ENCODE measurements at places on chromosomes 3 and 15.
A peak's percentile ranks its signal among the peaks of the same experiment; 100 is the strongest.

- no peak for DNase-seq
These were observed 244.1 kb upstream of the ZNF385D start for GRCh38 chr3:21995079-21995607.

DNA sequence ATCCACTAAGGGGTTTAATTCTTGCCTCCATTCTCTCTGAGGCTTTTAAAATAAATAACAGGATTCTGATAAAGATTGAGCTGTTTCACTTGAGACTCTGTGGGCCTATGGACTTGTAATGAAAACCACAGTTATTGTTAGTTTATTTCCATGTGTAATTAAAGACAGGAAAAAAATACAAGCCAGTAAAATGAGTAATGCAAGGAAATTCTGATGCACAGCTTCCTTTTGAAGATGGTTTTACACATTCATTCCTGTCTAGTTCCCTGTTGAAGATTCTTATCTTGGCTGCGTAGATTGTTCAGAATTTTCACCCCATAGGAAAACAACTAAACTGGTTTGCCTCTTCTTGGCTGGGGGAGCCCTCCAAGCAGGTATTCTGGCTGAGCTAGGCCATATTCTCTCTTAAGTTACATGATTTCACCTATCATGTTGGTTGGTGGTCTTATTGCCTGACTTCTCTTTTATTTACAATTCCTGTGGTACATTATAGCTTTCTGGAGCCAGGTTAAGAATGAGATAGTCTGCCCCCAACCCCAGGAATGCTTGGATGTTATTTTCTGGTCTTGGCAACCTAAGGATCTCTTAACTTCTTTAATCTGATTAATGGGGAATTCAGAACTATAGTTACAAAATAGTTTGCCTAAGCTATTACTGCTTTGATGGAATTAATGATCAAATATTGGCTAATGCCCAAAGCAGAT, 67.6 kb downstream of the MITF start:
- DNase-seq: no peak

GRCh38 chr3:104437131-104437750, 929.5 kb upstream of the ALCAM start:
- DNase-seq: no peak

DNA sequence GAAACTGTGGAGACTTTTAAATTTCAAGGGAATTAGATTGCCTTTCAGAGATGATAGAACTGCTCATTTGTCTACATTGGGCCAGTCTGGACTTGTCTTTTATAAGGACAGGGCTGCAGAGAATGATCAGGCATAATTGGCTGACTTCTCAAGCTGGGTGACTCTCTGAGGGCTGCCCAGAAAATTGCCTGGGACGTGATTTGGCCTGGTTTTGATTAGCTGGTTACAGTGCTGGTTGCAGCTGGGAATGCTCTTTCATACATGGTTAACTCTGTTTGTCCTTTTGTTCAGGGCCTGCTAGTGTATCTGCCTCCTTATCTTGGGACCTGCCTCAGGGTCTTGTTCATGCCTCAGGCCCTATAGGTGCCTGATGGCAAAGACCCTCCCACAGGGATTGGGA, 245.6 kb downstream of the CLSTN2 start:
- DNase-seq: no peak

GRCh38 chr3:159818997-159819500, 169.6 kb upstream of the IL12A start:
- no peak for DNase-seq

- no peak for DNase-seq
These were observed 87.9 kb downstream of the DNAJB8 start for GRCh38 chr3:128378631-128379347.

- DNase-seq: no peak
These were observed 201.5 kb downstream of the UACA start for GRCh38 chr15:70561885-70562284.

GRCh38 chr3:150253622-150254021, 154.5 kb upstream of the TSC22D2 start:
- DNase-seq: peak; percentile 68

DNA sequence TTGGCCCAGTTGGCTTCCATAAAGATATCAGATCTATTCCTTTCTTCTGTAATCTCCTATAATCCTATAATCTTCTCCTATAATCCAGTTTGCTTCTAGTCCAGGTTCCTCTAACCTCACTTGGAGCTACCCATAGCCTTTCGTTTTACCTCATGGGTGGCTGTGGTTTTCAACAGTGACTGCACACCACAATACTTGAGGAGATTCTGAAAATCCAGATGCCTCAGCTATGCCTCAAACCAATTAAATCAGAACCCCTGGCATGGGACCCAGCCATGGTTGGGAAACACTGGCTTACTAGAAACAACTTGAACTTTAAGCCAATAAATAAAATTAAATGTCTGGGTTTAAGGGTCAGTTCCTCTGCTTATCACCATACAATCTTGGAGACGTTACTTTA, 86.1 kb upstream of the NTRK3 start:
- DNase-seq: no peak

GRCh38 chr3:124602980-124603627, 127.1 kb upstream of the UMPS start:
- no peak for DNase-seq

DNA sequence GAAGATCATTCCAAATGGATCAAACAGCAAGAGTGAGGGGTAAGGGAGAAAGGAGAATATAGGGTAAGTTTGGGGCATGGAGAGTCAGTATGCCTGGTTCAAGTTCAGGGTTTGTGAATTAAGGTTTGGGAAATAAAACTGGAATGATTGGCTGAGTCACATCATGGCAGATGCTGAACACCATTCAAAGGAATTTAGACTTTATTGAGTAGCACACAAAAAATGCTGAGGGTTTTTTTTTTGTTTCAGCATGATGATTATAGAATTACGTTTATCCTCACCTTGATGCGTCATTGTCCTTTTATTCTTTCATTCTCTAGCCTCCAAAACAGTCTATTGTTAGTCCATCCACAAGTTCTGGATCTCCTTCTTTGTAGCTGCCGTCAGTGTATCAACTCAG, 220.0 kb upstream of the UMPS start:
- no peak for DNase-seq

DNA sequence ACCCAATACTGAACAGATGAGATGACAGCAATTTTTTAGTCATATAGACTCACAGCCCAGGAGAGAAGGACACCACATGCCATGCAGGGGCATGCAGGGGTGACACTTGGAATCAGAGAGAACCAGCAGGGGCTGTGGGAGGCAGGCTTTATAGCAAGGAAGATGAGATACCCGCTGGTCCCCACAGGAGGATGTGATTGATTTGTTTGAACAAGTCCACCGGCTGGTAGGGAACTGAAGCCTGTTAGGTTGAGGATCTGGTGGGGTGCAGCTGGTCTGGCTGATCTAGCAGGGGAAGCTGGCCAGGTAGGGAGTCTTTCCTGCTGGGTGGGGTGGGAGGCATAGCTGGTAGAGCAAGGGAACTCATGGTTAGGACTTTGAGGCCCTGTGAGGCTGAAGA, 18.0 kb upstream of the ACAN start:
- DNase-seq: no peak

DNA sequence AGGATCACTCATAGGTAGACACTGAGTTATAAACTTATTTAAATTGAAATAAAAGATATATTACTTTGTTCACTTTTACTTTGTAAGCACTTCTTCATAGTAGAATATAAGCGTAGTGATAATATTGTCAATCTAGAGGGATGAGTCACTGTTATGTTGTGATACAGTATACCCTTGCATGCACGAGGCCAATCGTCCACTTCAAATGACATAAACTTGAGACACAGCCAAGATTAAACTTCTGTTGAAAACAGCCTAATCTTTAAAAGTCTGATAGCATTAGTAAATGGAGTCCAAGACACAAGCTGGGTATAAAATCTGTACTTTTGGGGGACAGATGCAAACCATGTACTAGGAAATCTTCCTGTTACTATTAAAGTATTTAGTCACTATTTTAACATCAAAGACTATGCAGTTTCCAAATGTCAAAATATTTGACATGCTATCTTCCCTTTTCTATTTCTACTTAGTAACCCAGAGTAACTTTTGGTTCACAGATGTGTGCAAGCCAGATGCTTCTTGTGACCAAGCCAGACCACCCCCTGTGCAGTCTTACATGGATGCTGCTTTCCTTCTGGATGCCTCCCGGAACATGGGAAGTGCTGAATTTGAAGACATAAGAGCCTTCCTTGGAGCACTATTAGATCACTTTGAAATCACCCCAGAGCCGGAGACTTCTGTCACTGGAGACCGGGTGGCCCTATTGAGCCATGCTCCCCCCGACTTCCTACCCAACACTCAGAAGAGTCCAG, 85.3 kb downstream of the PIK3R4 start:
- DNase-seq: no peak

DNA sequence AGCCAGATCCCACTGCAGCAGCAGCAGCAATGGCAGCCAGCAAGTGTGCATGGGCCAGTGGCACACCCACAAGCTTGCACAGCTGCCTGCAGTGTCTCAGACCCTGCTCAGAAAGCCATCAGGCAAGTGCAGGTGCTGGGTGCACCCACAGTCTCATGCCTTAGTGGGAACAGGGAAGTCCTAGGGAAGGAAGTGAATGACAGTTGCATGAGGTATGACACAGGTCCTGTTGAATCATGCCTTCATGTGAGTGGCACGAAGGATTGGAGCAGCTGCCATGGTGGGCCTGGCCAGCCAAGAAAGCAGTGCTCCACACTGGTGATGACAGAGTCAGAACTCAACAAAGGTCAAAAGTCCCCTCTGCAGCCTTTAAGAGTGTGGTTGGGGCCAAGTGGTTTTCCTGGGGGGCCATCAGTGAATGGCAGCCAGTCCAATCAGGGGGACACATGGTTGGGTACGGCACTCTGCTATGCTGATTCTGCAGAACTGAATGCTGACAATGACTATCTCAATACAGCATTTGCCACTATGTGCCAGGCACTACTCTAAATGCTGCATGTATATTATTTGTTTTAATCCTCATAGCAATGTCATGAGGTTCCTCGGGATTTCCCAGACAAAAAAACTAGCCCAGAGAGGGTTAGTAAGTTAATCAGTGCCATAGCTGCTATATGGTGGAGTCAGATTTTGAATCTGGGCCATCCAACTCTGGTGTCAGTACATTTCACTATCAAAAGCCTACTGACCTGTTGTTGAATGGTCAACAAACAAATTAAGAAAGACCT, 94.3 kb downstream of the AQP9 start:
- DNase-seq: no peak

DNA sequence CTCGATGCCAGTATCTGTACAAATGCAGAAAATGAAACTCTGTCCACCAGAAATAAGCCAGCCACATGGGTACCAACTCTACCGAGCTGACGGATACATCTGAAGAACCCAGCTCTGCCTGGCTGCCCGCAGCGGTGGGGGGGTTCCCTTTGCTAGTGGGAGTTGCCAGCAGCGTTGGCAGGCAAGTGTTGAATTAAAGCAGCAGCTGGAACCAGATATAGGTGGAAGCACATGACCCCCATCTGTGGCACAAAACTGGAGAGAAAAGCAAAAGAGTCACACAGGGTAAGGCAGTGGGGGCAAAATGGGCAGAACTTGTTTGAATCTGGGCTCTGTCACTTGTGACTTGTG, 17.9 kb downstream of the CRYGS start:
- DNase-seq: no peak

DNA sequence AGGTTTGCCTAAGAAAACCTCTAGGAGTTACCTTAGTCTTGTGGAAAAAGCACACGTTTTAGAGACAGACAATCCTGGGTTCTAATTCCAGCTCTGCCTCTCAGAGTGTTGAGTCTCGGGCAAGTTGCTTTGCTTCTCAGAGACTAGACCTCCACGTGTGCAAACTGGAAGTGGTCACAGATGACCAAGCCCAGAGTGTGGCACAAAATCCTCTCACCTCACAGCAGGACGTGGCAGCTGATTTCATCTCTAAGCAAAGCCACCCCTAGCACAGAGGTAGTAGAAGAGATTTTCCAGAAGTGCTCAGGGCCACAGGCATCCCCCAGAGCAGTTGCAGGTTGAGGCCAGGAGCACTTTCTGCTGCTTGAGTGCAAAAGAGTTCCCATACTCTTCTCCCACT, 79.2 kb downstream of the CD47 start:
- DNase-seq: no peak

- DNase-seq: no peak
These were observed 17.3 kb downstream of the FGD5 start for GRCh38 chr3:14836049-14836468.

DNA sequence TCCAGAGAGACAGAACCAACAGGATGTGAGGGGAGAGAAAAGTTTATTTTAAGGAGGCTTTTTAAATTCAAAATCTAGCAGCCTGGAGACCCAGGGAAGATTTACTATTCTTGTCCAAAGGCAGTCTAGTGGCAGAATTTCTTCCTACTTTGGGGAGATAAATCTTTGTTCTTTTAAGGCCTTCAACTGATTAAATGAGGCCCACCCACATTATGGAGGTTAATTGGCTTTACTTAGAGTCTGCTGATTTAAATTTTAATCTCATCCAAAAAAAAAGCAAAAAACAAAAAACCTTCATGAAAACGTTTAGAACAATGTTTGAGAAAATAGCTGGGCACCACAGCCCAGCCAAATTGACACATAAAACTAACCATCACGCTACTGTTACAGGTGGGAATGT, 41.3 kb downstream of the TMOD3 start:
- no peak for DNase-seq

- no peak for DNase-seq
These were observed 23.5 kb upstream of the SLC15A2 start for GRCh38 chr3:121870717-121871116.

DNA sequence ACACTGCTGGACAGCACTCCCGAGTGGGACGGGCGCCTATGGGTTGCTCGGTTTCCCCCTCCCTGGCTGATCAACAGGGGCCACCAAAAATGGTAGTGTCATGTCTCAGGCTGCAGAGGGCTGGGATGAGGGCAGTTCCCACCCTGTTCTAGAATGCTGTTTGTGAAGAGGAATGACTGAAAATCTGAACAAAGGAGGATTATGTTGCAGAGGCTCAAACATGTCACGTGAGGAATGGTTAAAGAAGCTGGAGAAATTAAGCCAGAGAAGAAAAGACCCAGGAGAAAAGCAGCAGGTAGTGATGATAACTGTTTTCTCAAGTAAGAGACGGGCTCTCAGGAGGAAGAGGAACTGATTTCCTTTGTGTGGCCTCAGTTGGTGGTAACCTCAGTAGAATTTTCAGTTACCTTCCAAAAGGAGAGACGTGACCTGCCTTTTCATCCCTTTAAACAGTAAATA, 10.4 kb downstream of the SPG21 start:
- DNase-seq: no peak

GRCh38 chr3:184460276-184460675, 80.4 kb downstream of the CHRD start:
- no peak for DNase-seq

- DNase-seq: no peak
These were observed 31.1 kb downstream of the ATP2B2 start for GRCh38 chr3:10474275-10474646.

DNA sequence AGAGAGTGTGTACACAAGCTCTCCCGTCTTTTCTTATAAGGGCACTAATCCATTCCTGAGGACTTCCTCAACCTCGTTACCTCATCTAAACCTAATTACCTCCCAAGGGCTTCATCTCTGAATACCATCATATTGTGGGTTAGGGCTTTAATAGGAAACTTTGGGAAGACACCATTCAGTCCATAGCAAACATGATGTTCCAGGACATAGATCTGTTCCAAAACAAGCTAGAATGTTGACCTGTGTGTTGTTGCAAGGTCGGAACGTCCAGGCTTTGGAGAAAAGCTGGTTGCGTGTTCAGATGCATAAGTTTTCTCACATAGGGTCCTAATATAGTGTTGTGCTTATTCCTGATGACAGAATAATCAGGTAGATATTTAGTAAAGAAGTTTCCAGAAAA, 9.7 kb upstream of the TMEM87A start:
- DNase-seq: no peak

GRCh38 chr3:169772305-169772896, 795 bp upstream of the MYNN start:
- peak; percentile 79 for DNase-seq

All from SHP77 (cell line).